ENCODE measurements at places on chromosomes 3 and 15.

DNA sequence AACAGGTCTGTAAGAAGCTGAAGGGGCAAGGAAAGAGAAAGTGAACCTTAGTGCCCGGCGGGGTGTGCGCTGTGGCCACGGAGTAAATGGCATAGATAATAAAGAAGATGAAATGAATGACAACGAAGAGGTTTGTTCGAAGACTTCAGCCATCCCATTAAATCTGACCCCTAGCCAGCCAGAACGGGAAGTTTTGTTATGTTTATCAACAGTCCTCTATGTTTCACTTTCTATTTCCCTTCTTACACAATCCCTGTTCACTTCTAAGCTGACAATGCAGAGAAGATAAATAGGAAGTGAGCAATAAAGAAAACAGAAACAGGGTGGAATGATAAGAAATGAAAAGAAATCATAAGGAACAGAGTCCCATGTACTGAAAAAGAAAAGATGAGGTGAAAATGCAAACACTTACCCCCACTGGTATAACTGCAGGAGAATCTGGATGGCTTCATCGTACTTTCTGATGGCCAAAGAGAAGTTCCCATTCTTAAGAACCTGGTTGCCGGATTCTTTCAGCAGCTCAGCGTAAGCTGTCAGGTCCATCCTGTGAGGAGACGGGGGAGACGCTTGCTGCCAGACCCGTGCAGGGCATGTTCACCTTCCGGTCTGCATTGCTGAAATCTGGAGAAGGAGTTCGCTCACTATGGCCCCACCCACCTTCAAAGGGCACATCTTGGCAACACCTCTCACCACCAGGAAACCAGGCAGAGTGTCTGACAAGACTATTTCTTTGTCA is 36.8 kb downstream of the TRANK1 start:
- DNase-seq, result peak; percentile 68

DNA sequence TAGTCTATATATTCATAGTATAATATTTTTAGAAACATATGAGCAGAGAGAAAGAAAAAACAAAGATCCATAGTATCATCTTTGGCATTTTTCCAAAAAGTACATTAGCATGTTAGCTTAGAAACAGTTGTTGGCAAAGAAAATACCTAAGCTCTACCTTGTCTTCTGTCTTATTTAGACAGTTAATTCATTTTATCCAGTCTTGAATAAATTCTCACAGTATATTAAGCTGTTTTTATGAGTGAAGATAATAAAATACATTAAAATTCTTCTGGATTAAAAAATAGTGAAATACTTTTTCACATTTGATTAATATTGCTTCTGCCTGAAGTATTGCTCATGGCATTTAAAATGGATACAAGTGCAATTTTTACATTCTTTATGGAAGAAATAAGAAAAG is 145.2 kb downstream of the ZIC1 start:
- DNase-seq, result no peak

- DNase-seq, result no peak
These were observed 154.4 kb downstream of the PEX5L start for GRCh38 chr3:179882292-179882691.

GRCh38 chr3:136642711-136643110 is 109.5 kb downstream of the STAG1 start:
- no peak for DNase-seq

GRCh38 chr3:13203398-13204176 is 130.4 kb upstream of the IQSEC1 start:
- no peak for DNase-seq

DNA sequence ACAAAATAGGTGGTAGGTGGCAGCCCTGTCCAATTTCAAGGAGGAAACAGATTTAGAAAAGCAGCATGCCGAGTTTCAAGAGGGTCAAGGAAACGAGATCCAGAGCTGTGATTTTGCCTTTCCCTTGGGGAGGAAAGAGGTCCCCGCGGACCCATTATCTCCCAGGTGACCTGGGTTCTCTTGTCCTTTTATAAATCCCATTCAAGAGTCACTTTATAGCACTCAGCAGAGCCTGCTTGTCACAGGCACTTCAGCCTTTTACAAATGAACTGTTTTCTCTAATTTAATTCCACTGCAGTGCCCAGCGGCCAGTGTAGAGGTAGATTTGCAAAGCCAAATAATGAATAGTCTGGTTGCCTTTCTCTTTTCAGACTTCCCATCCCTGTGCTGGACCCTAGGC is 99.9 kb downstream of the CD47 start:
- DNase-seq, result no peak

GRCh38 chr3:81216192-81216591 is 545.3 kb downstream of the GBE1 start:
- no peak for DNase-seq

Measured in effector memory CD4-positive, alpha-beta T cell (primary cell).